ENCODE measurements at places on chromosomes 7 and 10.

DNA sequence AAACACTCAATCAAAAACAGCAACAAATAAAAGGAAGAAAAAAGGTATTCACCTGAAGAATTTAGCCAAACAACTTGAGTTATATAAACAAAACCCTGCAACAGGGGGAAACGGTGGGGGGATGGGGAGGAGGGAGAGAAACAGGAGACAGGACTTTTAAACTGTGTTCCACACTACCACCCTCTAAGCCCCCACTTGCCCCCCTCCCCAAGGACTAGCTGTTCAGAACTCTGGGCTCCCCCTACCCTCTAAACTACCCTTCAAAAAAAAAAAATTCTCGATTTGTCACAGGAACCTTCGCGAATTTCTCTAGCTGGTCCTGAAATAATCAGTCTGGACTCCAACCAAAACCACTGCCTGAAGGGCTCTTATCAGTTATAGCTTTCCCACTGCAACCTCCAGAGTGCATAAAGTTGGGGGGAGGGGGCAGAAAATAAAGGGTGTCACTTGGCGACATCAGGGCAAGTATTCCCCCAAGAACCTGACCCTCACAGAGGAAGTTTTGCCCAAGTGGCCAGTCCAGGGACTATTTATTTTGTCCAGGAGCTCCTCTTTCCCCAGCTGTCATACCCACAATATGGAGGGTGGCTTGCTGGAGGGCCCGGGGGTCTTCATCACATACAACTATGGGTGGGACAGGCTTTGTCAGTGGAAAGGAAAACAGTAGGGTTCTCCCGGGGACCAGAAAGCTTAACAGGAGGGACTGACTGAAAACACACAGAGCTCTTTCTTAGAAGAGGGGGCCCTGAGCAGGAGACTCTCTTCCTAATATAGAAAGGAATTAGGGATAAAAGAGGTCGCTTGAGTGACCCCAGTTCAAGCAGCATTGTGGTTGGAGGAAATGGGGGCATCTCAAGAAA, 1.3 kb downstream of the UBE2H start:
- DNase-seq = no peak

DNA sequence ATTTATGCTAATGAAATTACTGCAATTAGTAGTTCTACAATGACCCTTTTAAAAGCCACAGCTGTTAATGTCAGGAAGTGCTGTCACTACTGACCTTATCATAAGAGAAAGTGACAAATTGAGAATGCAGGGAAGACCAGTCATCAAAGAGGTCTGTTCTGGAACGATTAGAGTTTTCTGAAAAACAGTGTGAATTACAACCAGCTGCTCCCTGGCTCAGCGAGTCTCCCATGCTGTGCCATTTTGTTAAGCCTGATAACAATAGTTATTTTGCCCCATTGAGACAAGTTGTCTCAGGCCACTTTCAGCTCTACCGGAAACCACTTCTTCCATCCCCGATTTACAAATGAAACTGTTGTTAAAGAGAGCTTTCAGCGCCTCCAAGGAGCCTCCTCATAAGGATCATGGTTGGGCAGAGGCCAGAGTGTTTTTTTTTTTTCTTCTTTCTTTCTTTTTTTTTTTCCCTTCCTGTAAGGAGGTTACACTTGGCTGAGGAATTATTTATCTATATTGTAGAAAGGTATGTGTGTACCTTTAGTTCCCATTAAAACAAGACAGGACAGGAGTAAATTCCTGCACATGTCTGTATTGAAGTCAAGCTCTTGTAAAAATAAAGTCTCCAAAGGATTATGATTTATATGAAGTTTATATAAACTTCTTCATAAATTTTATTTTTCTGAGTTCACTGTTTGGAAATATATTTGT, 173.6 kb downstream of the CDCA7L start:
- DNase-seq = no peak

DNA sequence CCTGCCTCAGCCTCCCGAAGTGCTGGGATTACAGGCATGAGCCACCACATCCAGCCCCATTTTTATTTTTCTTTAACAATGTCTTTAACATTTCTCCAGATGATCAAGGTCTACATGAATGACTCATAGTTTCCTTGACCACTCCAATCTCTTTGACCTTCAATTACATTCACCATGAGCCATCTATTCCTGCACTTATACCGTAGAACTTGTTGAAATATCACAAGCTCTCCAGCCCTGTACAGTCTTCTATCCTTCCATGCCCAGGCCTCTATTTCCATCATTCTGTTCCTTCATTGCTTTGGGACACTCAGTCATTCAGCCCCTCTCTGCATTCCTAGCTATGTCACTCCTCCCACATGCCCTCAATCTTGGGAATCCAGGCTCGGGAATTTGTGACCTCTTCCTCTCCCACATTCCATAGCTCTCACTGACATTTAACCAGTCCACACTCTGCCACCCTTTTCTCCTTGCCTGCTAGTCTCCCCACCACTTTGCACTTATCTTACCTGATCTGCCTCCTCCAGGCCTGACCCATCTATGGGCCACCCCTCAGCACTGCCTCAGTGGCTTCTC, 151.8 kb upstream of the STK17A start:
- no peak for DNase-seq

GRCh38 chr7:144531181-144531580, 127.7 kb upstream of the NOBOX start:
- no peak for DNase-seq

- no peak for DNase-seq
These were observed 13.5 kb downstream of the CRTAC1 start for GRCh38 chr10:98016772-98017475.

DNA sequence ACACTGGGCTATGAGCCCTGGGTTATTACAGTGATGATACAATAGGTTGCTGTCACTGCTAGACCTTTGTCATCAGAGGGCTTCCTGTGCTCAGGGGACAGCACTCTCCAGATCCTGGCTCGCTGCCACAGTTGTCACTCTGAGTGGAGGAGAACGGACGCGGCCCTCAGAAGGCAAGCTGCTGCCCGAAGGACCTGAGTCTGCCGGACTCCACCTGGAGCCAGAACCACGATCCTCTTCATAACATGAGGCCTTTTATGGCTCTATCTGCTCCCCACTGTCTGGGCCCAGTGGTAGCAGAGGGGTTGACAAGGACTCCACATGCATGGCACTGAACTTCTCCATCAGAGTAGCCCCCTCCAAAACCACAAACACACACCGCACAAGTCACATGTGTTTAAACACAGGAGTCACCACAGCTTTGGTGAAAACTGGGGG, 94.7 kb upstream of the EFCAB10 start:
- DNase-seq = peak; percentile 23

- no peak for DNase-seq
These were observed 327.2 kb downstream of the GALNT17 start for GRCh38 chr7:71459132-71459531.

DNA sequence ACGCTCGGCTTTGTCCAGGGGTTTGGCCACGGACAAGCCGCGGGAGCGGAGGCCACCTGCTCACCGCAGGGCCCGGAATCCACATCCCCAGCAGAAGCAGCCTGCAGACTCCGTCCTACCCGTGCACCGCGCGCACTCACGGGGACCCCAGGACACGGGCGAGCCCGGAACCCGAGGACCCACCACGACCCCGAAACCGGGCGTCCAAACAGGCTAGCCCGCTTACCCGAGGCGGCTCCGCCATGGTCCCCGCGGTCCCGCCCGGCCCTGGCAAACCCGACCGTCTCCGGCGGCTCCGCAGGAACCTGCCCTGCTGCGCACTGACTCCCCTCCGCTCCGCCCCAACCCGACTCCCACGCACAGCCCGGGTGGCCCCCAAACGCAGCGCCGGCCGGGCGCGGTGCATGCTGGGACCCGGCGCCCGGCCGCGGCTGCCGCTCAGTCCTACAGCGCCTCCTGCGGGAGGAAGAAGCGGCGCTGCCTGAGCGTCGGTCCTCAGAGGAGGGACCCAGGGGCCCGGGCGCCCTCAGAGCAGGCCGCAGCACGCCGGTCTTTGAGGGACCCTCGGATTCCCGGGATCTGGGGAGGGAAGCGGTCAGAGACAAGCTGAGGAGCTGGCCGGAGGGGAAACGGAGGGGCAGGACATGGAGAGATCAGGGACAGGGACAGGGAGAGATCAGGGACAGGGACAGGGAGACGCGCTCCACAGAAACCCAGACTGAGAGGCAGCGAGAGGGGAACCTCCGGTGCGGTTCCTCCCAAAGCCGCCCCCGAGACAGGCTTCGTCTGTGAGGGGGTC, at the start of gene ZNF786:
ZNF786 (minus strand) TSS at position 322 of the 799 bp plus-strand sequence; CDS start at position 244, 78 bp downstream.
- peak; percentile 90 for DNase-seq

DNA sequence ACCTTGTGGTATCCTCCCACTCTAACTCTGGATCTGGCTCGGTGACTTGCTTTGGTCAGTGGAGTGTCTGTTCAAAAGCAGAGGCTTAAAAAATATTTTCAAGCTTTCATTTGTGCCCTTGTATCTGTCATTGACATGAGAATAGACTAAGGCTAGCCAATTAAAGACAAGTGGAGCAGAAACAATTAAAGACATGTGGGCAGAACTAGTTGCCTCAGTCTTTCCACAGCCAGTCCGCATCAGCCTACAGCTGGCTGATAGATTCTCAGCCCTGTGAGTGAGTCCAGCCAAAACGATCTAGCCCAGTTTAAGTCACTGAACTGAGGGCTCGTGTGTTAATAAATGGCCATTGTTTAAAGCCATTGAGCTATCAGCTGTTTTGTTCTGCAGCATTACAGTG, 185.2 kb upstream of the DGKB start:
- no peak for DNase-seq

DNA sequence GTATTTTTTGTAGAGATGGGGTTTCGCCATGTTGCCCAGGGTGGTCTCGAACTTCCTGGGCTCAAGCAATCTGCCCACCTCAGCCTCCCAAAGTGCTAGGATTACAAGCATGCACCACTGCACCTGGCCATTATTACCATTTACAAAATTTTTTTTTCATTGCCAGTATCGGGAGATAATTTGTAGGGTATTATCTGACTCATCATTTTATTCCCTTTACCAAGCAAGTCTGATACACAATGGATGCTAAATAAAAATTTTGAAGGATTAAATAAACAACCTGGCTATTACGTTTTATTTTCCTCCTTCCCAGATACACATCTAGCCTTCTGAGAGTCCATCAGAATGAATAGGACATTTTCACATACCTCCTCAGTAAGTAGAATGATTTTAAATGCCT, 38.1 kb upstream of the CPN1 start:
- DNase-seq = no peak

DNA sequence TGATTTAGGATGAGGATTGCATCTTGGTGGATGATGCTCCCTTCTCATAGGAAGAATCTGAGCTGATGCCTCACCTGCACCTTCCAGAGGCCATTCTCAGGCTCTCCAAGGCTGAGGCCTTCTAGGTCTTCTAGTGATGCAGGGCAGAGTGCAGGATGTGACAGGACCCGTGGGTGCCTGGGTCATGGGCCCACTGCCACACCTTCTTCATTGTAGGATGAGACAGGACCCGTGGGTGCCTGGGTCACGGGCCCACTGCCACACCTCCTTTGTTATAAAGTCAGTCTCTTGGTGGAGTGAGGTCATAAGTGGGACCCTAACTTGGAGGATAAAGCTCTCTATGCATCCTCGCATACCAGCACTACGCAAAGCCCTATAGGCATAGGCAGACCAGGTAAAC, 109.9 kb upstream of the TCERG1L start:
- no peak for DNase-seq

DNA sequence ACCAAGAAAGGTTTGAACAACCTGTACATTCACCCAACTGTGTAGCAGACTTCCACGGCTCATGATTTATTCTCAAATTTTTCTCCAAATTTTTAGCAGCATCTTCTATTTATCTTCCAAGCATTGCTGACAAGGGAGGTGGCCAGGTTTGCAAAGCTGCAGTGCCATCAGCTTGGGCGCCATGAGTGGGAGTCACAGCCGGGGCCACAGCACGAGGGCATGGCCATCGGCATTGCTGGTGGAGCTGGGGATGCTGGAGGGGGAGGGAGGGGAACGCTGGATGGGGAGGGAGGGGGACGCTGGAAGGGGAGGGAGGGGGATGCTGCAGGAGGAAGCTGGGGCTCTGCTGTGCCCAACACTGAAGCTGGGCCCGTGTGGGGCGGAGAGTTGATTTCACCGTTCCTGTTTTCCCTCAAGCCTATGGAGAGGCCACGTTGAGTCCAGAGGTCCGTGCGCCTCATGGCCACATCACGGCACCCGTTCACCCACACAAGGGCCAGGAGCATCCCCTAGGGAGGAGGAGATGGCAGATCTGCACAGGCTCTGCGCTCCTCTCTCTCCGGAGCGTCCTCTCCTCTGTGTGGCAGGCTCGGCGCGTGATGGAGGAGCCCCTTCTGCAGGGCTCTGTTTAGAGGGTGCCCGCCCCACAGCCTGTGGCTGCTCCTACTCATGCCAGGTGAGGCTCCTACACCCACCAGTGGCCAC, 520.2 kb downstream of the DNAJB6 start:
- no peak for DNase-seq

DNA sequence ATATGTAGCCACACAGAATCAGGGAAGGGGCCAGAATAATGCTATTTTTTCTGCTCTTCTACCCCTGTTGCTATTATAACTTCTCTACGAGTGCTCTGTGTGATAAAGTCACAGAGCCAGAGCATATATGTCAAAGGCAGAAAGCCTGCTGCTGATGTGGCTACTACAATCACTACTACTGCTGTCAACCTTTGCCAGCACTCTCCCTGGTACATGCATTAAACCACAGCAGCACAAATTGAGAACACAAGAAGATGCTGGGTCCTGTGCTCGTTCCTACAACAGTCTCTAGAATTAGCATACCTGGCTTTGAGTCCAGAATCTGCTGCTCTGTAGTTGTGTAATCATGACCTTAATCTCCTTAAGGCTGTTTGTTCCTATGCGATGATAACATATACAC, 108.6 kb downstream of the SEMA3A start:
- no peak for DNase-seq

GRCh38 chr10:86090807-86091206, 275.8 kb downstream of the GRID1 start:
- no peak for DNase-seq

- DNase-seq = no peak
These were observed 290.0 kb upstream of the GLI3 start for GRCh38 chr7:42527004-42527403.

- DNase-seq = no peak
These were observed 16.4 kb downstream of the ZNF487 start for GRCh38 chr10:43453266-43453831.

DNA sequence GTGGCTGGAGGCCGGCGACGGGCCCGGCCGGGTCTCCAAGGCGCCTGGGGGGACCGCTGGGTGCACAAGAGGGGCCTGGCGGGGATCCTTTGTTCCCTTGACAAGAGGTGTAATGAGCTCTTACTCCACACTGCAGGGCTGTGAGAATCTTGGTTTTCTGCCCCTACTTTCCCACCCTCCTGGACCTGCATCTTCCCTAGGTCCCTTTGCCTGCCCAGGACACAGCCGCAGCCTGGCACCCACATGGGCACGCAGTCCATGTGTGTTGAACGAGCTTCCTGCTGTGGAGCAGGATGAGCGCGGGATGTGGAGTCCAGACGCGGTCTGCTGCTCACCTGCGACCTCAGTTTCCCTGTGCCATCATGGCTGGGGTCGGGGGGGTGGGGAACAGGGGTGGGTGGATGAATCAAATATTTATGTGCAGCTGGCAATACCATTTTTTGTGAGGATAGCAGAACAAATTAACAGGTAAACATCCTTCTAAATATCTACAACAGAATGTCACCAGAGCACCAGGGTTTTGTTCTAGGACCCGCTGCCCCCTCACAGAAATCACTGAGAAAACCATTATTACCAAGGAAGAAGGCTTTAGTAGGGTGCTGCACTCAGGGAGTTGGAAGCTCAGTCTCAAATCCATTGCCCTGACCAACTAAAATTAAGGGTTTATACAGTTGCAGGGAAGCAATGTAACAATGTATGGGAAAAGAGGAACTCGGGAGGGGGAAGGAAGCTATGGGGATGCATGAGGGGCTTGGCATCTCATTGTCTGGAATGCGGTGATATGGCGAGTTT, 474 bp upstream of the NSMCE4A start:
- DNase-seq = no peak

- DNase-seq = no peak
These were observed 620.5 kb upstream of the LRRN3 start for GRCh38 chr7:110470420-110470819.

Data from stimulated activated CD4-positive, alpha-beta T cell treated with anti-CD3 and anti-CD28 coated beads, Interleukin-1b, Interleukin-23, amount 100 ng/mL, for 1 hour (primary cell).